AG09319 (cell line): ENCODE measurements at places on chromosomes 16 and 17.

DNA sequence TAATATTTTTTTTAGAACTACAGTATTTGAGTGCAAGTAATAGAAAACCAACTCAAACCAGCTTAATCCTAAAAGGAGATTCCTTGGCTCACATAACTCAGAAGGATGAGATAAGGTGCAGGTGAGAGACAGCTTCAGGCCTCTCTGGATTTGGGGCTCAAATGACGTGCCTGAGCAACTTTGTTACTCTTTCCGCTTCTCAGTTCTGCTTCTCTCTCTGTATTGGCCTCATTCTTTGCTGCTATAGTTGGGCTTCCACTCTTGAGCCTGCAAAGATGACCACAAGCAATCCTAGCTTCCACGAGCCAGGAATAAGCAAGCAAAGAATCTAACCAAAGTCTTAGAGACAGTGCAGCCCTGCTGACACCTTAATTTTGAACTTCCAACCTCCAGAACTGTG, 45.0 kb upstream of the NLK start:
- no peak for DNase-seq

DNA sequence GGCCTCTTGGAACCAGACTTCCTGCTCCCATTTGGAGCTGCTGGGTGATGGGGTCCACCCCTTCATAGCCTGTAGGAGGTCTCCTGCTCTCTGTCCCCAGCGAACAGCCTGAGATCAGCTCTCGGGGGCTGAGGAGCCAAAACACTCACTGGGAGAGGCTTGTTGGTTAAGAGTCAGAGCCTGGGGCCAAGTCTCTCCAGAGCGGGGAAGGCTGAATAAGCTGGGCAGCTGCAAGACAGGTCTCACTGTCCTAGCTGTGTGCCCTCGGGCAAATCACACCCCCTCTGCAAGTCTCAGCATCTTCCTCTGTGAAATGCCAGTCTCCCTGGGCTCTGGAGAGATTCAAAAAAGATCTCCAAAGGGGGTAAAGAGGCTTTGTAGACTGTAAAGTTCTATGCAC, 174.6 kb downstream of the WSCD1 start:
- no peak for DNase-seq

GRCh38 chr16:75648265-75649076, 898 bp downstream of the TERF2IP start:
- DNase-seq = no peak

DNA sequence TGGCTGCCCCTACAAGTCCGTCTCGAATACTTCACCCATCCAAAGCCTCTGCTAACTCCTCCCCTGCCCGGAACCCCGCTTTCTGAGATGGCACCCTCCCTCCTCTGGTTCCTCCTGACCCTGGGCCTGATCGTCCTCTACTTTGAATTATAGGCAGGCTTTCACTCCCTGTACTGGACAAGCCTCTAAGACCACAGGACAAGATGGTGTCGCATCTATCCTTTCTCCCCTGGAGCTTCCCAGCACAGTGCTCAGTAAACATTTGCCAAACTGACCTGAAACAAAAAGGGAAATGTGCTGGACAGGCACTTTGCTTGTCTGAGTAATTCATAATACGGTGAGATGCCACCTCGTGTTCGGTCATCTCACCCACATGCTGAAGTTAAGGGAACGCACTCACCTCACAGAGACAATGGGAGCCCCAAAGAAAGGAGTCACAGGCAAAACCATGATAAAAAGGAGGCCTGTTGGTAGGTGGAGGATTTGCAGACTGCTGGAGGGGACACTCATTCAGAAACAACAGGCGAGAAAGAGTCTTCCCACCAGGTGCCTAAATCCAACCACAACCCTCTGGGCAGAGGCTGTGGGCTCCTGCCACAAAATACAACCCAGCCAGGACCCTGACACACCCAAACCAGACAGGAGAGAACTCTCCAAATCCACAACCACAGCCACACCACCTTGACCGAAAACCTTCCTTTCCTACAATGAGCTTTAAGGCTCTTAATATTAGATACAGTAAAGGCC, 28.2 kb downstream of the SNN start:
- no peak for DNase-seq

GRCh38 chr16:74700438-74701225, at the start of gene MLKL:
Gene MLKL, minus strand, starts transcription at chr16:74700862. Its CDS starts 5,105 bp downstream, at chr16:74695757.
- DNase-seq = no peak

DNA sequence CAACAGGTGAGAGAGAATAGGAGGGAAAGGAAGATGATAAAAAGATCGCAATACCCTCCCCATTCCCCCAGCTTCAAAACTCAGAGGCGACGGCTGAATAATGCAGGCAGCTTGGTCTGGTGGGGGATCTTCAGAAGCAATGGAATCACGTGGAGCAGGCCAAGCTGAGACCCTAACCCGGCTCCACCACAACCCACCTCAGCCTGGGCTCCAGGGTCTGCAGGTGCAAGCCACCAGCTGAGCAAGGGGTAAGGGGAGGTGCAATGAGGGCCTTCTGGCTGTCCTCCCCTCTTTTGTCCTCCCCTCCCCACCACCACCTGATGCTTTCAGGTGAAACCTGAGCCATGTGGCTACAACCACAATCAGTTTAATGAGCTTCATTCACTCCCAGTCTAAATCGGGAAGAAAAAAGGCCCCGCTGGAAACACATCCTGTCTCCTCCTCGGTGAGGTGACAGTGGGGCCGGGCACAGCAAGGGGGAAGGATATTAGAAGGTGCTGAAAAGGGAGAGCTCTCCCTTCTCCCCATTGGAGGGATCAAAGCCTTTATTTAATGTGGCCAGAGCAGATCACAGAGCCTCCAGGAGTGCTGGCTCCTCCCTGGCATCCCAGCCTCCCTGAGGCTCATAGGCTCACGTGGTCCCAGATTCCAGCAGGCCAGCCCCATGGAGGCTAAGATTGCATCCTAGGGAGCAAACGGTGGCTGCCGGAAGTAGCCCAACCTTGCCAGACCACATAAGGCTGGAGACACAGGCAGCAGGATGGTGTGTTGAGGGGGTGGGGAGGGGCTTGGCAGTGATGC, 261.0 kb downstream of the SOX9 start:
- DNase-seq = no peak

- no peak for DNase-seq
Measured at GRCh38 chr16:24929409-24929808, 83.6 kb downstream of the SLC5A11 start.

DNA sequence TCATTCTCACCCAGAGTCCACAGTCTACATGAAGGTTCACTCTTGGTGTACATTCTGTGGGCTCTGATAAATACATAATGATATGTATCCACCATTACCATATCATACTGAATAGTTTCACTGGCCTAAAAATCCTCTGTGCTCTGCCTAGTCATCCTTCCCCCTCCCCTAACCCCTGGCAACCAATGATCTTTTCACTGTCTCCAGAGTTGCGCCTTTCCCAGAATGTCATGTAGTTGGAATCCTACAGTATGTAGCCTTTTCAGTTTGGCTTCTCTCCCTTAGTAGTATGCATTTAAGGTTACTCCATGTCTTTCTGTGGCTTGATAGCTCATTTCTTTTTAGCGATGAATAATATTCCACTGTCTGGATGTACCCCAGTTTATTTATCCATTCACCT, 101.3 kb downstream of the NOG start:
- no peak for DNase-seq

- no peak for DNase-seq
Measured at GRCh38 chr17:82956726-82957468, 117.1 kb upstream of the ZNF750 start.

- no peak for DNase-seq
Measured at GRCh38 chr17:6868582-6868981, 37.1 kb upstream of the TEKT1 start.

DNA sequence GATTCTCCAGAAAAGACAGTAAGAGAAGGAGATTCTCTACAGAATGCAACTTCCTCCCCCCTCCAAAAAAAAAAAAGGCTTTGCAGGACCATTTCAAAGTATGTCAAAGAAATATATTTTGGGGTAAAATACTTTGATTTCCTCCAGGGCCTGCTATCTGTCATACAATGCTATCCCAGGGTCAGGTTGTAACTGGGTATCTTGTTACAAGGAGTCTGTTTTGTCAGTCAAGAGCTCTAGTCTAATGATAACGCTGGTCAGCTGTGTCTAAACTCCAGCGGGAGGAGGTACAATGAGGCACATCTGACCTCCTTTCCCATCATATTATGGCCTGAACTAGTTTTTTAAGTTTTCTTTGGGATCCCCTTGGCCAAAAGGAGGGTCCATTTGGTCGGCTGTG, 408.4 kb upstream of the CDH5 start:
- no peak for DNase-seq

DNA sequence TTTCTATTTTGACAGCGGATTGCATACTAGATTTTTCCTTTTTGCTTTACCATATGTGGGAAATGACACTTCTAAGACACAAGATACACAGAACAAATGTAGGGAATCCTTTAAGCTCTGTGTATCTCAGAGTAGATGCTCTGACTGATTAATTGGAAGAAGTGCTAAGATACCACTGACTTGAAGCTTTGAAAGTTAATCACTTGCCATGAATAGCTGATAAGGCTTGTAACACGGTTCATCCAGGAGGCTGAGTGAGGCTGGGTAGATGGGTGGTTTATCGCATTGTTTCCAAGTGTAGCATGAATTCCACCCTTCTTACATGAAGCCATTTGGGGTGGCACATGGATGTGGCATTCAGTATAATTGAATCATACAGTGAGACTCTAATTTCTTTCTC, 654.1 kb upstream of the RBFOX1 start:
- DNase-seq = no peak

- DNase-seq = no peak
Measured at GRCh38 chr16:89375686-89376085, 114.7 kb downstream of the ANKRD11 start.

DNA sequence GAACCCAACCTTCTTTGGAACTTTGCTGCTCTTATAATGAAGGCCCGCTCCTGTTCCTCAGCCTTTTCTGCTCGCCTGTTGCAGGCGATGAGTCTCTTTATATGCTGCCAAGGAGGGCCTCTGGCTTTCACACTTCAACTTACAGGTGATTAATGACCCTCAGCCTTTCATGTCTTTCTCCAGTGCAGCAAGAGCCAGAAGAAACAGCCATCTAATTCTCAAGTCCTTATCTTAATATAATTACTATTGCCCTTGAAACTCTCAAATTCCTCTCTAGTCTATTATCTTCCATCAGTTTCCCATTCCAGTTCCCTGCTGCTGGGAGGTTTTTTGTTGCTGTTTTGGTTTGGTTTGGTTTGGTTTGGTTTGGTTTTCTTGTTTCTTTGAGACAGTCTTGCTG, 121.8 kb upstream of the MED13 start:
- DNase-seq = no peak

DNA sequence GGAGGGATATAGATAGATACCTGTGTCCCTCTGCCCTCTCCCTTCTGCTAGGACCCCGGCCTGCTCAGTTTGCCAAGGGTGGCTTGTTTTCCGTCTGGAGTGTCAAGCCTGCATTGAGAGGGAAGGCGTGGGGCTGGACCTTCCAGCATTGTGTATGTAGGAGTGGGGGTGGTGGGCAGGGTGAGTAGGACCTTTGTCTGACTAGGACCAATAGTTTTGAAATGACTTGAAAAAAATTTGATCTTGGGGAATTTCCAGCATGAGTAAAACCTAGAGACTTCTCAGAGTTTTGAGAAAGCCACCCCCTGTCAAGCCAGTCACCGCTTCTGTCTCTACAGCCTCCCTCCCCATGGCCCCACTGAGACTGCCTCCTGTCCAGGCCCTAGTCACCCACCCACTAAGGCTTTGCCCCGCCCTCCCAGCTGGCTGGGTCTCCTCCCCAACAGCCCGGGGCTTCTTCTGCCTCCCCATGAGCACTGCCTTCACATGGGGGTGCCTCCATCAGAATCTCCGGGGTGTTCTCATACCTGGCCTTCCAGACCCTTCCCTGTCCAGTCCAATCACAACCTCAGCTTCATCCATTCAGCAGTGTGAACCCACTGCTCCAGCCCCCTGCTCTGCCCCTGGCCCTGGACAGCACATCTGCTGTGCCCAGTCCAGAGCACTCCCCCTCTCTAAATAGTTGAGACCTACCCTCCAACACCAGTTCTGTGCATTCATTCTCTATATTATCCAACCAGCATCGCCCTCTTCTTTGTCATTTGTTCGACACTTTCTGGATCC, 207.0 kb downstream of the MSI2 start:
- DNase-seq = no peak

DNA sequence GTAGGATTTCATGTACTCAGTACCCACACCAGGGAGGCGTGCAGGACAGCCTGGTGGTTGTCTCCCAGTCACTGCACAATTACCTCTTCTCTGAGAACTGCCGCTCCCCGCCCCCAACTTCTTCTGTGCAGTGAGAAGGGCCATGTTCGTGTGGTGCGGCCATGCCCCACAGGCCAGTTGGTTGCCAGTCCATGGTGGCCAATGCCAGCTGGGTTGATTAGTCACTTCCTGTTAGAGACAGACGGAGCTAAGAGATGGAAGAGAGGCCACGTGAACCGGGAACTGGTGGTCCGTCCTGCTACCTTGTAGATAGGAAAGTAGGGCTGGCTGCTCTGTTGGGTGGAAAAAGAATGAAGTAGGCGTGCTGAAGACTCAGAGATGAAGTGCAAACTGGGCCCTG, 206.5 kb downstream of the ABCC12 start:
- DNase-seq = no peak

DNA sequence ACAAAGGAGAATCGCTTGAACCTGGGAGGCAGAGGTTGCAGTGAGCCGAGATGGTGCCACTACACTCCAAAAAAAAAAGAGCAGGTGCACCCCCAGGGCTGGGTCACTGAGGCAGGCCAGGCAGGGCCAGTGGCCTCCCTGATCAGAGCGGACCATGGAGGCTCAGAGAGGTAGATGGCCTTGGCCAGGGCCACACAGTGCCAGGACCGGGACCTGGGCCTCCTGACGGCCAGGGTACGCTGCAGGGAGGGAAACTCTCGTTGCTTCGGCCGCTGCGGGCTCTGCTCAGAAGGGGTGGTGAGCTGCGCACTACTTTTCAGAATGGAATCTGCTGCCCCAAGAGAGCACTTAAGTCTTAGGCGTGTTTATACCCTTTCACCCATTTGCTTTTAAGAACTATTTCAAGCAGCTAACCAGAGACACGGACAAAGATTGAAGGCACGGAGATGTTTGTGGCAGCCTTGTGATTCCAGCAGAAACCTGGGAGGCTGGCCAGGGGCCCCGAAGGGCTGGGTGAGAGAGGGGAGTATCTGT, 17.1 kb downstream of the MYO1C start:
- DNase-seq = no peak

DNA sequence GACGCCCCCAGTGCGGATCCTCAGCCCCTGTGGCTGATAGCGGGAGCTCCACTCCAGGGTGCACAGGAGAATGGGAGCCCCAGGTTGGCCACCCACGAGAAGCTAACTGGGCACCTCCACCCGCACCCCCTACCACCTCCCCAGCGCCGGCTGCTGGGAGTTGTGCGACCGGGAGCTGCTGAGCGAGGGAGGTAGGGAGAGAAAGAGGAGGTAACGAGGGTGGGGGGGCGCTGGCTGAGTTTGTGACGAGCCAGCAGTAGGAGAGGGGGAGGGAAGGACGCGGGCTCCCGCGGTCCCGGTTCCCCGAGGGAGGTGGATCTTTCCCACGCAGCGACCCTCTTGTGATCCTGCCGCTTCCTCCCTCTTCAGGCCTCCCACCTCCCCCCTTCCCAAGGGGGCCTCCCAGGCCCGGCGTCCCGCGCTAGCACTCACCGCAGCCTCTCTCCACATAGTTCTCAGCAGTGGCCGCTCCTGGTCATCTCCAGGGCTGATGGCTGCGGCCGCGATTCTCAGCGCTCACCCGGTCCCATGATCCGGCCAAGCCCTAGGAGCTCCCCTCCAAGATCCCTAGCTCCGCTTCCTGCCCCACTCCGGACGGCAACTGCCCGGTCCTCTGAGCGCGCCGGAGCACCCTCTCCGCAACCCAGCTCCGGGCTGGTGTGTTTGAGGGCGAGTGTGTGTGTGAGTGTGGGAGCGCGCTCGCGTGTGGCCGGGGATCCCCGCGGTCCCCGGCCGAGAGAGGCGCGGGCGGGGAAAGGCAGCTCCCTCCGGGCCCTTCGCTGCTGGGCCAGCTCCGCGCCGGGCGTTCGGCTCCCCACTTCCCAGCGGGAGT, at the start of gene GRIN2A:
GRIN2A (minus strand) TSS at position 207 of the 832 bp plus-strand sequence. CDS start 2,017 bp downstream, outside the sequence.
- DNase-seq = no peak
